ENCODE measurements at places on chromosomes 13 and 19.
A peak's percentile ranks its signal among the peaks of the same experiment; 100 is the strongest.

DNA sequence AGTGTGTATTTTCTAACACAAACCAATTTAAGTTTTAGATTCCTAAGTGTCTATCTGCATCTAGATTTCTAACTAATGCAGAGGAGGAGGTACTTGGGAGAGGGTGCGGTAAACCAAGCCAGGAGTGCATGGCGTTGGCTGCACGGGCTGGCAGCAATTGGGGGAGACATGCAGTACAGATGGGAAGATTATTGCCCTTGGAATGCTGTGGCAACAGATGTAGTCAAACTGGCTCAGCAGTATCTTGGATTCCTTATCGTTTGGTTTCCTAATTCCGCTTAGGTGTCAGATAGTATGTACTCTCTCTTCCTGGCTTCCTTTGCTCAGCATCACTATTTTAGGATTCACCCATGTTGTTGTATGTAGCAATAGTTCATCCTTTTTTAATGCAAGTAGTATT lies 29.4 kb upstream of the STK24 start:
- DNase-seq: no peak

DNA sequence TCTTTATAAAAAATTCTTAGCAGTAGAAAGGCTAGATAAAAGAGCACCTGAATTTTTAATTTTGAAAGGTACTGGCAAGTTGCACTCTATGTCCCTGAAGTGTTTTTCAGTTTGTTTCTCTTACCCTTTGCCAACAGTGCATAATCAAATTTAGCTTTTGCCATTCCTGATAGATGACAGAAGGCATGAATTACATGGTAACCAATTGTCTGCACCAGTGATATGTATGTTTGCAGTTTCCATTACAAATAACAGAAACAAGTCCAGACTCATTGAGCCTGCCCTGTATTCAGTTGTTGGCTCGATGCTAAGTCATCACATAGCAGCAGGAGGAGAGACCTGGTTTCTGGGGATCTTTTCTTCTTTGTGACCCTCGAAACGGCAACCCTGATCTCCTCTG lies 309.8 kb downstream of the DNAJC15 start:
- DNase-seq: no peak

DNA sequence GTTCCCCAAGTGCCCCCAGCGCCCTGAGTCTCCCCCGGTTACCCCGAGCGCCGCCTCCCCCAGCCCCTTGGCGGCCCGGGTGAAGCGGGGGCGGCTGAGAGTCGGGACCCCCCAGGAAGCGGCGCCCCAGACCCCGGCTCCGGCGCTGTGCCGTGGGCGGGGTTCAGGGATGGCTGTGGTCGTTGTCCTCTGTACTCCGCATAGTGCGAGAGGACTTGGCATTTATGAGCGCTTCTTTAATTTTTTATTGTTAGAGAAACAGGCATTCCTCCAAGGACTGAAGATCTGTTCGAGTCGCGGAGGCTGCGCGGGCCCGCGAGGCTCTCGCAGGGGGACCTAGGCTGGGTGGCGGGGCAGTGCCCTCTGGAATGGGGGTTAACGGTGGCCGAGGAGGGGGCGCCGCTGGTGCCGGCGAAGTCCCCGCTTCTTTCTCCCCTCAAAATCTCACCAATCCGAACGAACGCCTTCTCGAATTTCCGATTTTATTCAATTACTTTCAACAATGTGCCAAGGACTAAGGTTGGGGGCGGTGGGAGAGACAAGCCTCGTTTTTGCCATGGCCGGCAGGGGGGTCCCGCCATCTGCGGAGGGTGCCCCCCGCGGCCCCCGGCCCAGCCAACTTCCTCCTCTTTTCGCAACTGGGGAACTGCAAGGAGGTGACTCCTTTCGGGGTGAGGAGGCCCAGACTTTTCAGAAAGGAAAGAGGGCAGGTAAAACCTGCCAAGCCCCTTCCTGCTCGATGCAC lies 596 bp upstream of the GJB2 start:
- DNase-seq: no peak

GRCh38 chr19:13060233-13060963 lies 42.3 kb downstream of the LYL1 start:
- DNase-seq: no peak

- DNase-seq: no peak
These were observed 138.9 kb downstream of the ATP11A start for GRCh38 chr13:112828756-112829155.

DNA sequence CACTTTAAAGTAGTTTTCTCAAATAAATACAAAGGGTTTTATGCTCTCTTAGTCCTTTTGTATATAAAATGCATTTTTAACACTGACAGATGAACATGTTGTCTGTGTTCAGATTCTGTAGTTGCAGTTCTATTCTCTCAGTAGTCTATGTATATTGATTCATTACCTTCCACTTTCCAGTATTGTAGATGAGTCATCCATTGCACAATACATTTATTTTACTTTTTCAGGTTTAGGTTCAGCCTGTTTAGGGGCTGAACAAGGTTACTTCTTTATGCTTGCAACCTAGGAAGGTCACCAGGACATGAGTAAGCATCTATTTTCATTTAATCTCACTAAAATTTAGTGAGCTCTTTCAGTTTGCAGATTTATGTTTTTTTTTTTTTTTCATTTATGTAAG lies 173.6 kb downstream of the NALCN start:
- DNase-seq: no peak

DNA sequence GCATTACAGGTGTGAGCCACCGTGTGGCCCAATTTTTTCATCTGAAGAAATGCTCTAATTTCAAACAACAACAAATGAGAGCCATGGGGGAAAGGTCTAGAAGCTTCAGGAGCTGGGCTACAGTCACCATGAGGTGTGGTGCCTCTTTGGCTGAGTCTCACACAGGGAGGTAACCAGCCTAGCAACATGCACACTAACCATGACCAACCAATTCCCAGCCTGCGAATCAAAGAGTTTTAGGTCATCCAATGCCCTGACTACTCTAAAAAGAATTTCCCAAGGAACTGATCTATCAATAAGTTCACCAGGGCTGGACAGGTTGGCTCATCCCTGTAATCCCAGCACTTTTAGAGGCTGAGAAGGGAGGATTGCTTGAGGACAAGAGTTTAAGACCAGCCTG lies 29.9 kb downstream of the PBX4 start:
- DNase-seq: no peak

DNA sequence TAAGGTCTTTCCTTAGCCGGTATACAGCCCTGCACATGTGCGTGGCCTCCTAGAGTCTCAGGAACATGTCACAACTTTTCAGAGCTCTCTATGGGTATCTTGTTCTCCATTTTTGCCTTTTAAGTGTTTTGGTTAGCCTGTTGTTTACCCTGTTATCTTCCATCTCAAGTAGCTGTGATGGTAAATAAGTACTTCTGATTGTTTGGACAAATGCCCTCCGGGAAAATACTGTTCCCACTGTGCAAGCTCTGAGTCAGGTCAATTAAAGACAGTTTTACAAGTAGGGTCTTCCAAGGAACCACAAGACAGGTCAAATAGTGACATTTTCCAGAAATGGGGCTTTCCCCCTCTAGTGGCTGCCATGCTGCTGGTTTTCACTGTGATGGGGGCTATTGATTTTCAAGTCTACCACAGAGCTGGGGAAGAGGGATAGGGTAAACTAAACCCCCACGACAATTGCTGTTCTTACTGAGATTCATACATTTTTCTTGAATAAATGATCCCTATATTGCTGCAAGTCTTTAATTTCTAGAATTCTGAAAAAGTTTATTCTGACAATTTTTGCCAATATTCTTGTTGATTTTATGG lies 109.5 kb downstream of the TM9SF2 start:
- no peak for DNase-seq

- peak; percentile 82 for DNase-seq
These were observed 305.0 kb downstream of the EFNB2 start for GRCh38 chr13:106230450-106230849.

DNA sequence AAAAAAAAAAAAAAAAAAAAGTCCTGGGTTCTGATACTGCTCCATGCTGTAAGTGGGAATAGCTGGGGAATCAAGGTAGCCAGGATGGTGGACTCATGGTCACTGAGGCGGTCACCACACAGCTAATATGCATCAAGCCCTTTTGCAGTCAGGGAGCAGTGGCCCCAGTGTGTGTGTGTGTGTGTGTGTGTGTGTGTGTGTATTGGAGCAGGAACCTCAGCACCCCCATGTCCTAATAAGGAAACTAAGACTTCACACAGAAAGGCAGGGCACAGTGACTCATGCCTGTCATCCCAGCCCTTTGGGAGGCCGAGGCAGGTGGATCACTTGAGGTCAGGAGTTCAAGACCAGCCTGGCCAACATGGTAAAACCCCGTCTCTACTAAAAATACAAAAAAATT lies 12.0 kb downstream of the B3GNT3 start:
- DNase-seq: no peak

GRCh38 chr19:4597278-4597974 lies 37.9 kb upstream of the SEMA6B start:
- DNase-seq: no peak

DNA sequence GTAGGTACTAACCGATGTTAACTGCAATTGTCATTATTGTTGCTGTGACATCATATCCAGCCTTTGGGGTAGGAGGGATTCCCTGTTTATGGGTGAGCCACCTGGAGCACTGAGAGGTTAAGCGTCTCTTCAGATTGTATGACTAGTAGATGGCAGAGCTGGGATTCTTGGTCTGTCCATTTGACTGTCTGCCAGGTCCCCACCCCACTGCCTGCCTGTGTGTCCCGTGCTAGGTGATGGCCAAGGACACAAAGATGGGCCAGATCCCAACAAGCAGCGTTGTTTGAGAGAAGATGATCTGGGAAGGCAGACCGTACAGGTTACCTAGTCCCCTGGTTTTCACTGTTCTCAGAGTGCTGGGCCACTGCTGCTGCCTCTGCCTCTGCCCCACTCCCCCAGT lies 16.6 kb downstream of the PPP2R1A start:
- no peak for DNase-seq

DNA sequence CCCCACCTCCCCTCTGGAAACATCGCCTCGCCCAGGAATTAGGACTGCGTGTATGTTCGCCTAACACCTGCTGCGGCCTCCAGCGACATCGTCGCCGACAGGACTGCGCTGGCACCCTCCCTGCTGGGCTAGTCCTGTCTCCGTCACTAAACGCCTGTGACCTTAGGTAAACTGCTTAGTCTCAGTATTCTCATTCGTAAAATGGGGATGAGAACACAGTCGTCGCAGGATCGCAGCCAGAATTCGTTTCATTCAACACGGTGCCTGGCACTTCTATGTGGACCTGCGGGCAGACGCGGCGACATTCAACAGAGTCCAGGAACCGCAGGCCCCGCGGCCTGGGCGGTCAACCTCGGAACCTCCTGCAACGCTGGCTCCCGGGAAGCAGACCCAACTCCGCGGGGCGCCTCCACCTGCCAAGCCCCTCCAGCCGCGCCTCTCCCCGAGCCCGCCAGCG lies 485 bp downstream of the CRYL1 start:
- no peak for DNase-seq

DNA sequence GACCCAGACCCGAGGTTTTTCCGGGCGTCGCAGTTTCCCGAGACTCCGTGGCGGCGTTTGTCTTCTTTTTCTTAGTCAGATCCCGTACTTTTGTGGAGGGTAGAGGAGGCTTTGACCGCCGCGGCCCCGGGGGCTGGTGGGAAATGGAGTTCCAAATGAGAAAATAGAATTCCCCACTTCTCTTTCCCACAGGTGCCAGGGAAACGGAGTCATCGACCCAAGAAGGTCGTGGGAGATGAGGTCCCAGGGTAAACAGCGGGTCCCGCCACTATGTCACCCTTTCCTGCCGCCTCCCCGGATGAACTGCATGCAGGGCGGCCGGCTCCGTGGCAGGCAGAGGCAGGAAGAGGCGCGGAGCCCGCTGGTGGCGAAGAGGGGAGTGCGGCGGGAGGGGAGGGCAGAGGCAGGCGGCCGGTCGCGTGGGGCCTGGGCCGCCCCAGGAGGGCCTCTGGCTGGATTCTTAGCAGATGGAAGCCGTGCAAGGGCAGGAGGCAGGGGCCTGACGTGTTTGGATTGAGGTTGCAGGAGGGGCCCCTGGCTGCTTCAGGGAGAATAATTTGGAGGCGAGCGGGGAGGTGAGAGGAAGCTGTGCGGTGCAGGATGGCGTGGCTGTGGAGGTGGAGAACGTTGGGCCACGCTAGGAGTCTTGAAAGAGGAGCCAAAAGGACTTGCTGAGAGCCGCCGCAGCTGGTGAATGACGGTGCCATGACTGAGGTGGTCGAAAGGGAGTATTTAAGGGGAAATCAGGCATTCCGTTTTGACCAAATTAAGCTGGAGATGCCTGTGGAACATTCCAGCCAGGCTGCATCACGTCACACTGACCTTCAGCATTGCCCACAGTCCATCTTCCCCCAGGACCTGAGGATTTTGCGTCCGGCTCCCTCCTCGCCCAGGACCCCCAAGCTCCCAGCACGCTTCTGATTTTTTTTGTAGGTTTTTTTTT lies 11.7 kb downstream of the CYTH2 start:
- DNase-seq: peak; percentile 54

GRCh38 chr19:51719251-51719988 lies 4.4 kb downstream of the HAS1 start:
- DNase-seq: no peak

DNA sequence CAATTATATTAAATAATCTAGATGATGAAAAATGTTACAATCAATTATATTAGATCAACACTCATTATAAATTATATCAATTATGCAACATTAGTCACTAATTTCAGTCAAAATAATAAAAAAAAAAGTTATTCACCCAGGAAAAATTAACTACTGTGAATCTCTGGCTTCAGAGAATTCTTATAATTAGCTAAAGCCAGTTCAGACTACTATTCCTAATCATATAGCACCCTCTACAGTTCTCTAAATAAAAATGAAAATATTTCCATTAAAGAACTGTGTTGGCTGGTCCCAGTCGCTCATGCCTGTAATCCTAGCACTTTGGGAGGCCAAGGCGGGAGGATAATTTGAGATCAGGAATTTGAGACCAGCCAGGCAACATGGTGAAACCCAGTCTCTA lies 33.0 kb downstream of the XPO4 start:
- DNase-seq: peak; percentile 18

DNA sequence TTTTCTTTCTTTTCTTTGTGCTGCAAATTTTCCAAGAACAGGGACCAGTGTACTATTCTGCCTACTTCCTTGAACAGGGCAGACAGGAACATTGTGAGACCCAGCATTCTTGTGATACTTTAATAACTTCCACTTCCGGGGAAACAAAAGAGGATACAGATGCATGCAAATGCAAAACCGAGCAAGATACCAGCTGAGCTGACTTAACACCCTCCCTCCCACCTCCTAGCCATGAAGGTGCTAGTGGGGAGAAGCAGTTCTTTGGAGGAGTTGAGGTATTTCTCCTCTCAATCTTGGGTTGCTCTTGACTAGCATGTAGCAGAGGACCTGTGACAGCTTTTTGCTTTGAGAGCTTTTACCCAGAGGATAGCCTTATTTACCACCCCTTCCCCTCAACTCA lies 111.2 kb downstream of the KLF5 start:
- no peak for DNase-seq

- DNase-seq: peak; percentile 74
These were observed 13.8 kb downstream of the RASA3 start for GRCh38 chr13:114118511-114119123.

DNA sequence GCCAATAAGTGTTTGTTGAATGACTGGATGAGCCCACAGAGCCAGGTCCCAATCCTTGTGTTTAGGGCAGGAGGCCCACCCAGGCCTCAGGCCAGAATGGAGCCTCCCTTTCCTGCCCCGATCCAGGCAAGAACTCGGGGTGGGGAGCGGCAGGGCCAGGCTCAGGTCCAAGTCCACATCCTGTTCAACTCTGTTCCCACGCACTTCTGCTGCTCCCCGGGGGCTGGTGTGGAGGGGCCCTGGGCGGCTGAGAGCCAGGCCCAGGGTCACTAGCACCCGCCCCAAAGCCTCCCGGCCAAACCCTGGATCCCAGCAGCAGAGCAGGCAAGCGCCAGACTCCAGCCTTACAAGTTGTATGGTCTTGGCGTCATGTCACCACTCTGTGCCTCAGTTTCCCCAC lies 8.0 kb downstream of the ANGPTL8 start:
- DNase-seq: no peak

Data from fibroblast of skin of scalp (primary cell).